ENCODE measurements at places on chromosomes 7 and 10. TPM values are rescaled to one million over a fixed set of nuclear protein-coding genes. Genes with fewer than 3 reads are reported as not detected.

The CCDC7 gene
- 11.4 TPM for total RNA-seq

- no peak for DNase-seq
Measured at GRCh38 chr10:76286536-76286935, 855.1 kb downstream of the LRMDA start.

DNA sequence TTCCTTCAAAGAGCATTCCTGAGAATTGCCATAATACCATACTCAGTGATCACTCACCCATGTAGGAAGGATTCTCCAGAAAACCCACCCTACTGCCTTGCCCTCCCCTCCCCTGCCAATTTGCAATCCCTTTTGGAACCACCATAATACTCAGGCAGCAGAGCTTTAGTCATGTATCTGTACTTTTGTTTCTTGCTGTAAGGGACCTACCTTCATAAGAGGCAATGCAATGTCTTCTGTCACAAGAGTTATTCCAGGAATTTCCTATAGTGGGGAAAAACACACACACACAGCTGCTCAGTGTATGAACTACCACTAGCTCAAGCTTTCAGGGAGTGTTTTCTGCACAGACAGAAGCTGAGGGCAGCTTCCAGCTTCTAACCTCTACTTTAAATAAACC, 67.0 kb downstream of the GSAP start:
- no peak for DNase-seq

DNA sequence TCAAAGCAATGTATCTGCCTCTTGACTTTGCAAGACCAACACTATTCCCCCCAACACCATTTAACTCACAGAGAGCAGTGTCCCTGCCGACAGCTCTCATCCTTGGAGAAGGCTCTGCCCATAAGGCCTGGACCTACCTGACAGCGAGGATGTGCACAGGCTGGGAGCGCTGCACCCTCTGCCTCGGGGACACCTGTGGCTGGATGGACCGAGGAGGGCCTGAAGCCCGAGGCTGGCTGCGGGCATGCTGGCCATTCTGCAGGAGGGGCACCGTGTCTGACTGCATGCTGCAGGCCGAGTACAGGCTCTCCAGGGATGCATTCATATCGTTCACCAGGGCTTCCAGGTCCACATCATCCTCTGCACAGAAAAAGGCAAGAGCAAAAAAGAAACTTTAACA, 108.4 kb downstream of the GRB10 start:
- no peak for DNase-seq

GRCh38 chr10:69009360-69009759, 20.8 kb downstream of the KIFBP start:
- no peak for DNase-seq

- DNase-seq, result no peak
Measured at GRCh38 chr10:119313644-119314043, 106.3 kb downstream of the GRK5 start.

The AKR1B1 gene
- 154 TPM for total RNA-seq

The TFPI2 gene
- total RNA-seq, result 79.2 TPM

GRCh38 chr10:99393036-99393435, 37.4 kb downstream of the GOT1 start:
- DNase-seq, result no peak
